ENCODE measurements at places on chromosomes 13 and 19.

DNA sequence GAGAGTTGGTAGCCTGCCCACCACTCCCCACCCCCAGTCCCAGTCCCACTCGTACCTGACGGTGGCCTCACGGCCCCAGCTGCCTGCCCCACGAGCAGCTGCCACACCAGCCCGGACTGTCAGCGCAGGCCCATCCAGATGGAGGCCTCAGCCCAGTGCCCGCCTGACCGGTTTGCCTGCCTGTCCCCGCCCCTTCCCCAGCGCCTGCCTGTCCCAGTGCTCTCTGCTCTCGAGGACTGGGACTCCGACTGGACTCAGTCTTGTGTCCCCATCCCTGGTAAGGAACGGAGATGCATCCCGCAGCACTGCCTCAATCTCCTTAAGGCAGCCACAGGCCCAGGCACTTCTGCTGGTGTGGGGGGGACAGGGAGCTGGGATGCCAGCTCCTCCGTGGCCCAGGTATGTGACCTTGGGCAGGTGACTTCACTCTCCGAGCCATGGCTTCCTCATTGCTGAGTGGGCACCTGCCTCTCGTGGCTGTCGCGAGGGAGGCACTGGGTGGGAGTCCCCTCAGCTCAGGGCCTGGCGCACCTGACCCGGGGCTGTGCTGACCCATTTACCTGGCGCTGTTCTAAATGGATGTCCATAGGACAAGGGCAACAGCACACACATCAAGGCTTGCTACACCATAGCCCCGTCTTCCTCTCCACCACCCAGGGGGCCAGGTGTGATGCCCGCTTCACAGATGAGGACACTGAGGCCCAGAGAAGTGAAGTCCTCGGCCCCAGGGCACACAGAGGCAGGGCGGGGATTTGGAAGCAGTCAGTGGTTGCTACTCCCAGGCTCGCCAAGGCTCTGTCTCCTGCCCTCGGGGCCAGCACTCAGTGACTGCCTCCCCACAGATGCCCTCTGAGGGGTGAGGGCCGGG, at the start of gene NKPD1:
NKPD1 (minus strand) TSS at position 113 of the 868 bp plus-strand sequence. CDS start 832 bp downstream, outside the sequence.
- no peak for DNase-seq

GRCh38 chr19:6288737-6289136, 9.0 kb upstream of the MLLT1 start:
- DNase-seq: no peak

GRCh38 chr19:34676697-34677385, at the start of gene SCGB2B2:
Gene SCGB2B2 (minus strand): TSS chr19:34677159. CDS start chr19:34594563, 82,596 bp downstream.
- DNase-seq: peak; percentile 96

- no peak for DNase-seq
These were observed 44.7 kb upstream of the TFDP1 start for GRCh38 chr13:113539822-113540221.

GRCh38 chr19:10520652-10521318, 3.5 kb upstream of the S1PR5 start:
- DNase-seq: no peak

GRCh38 chr19:4676955-4677731, 7.0 kb upstream of the MYDGF start:
- DNase-seq: peak; percentile 45

- DNase-seq: no peak
These were observed 5.7 kb upstream of the ATF5 start for GRCh38 chr19:49923055-49924003.

DNA sequence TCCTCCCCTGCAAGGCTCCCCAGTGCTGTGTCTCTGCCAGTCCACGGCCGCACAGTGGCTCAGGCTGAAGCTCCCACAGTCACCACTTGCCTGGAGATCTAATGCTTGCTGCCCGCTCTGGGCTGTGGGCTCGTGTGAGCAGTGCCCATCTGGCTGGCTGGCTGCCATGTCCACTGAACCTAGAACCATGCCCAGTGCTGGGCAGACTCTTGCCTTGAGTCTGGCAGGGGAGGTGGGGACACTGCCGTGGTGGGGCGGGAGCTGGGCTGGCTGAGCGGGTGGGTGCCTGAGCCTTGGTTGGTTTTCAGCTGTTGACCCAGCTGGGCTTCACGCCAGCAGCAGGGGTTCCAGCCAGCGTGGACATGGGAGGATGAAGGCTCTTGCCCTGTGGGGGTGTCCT, 52.3 kb downstream of the CRTC1 start:
- DNase-seq: no peak

GRCh38 chr13:113843063-113843654, 20.7 kb downstream of the GAS6 start:
- DNase-seq: no peak

DNA sequence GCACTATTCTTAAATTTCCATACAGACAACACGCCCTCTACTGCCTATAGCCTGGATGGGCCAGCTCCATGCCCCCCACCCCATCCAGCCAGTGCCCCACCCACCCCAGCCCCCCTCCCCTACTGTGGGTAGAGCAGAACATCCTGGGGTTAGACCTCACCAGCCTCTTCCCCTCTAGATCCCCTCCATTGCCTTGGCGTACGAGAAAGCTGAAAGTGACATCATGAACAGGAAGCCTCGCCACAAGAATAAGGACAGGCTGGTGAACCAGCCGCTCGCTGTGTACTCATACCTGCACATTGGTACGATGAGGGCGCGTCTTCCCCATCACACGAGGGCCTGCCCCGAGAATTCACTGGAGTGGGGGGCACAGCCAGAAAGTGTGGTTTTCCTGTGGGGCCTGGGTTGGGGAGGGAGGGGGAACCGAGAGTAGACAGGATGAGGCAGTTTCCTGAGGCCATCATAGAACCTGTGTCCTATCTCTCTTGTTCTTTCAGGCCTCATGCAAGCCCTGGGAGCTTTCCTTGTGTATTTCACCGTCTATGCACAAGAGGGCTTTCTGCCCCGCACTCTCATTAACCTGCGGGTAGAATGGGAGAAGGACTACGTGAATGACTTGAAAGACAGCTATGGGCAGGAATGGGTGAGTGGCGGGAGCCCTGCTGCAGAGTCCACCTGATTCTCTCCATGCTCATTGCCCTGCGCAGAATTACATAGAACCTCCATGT, 29.1 kb downstream of the ATP12A start:
- DNase-seq: no peak

GRCh38 chr19:3073159-3073563, 10.9 kb upstream of the TLE5 start:
- peak; percentile 96 for DNase-seq

- no peak for DNase-seq
These were observed 75.4 kb upstream of the ARHGEF7 start for GRCh38 chr13:111039735-111040134.

- no peak for DNase-seq
These were observed at the start of gene ELSPBP1 for GRCh38 chr19:47994209-47994802. Gene ELSPBP1 (plus strand): TSS chr19:47994632. CDS start chr19:48008668, 14,036 bp downstream.

- DNase-seq: no peak
These were observed 40.0 kb upstream of the GJB6 start for GRCh38 chr13:20272104-20272503.

GRCh38 chr13:33261387-33262061, 24.0 kb downstream of the STARD13 start:
- no peak for DNase-seq

DNA sequence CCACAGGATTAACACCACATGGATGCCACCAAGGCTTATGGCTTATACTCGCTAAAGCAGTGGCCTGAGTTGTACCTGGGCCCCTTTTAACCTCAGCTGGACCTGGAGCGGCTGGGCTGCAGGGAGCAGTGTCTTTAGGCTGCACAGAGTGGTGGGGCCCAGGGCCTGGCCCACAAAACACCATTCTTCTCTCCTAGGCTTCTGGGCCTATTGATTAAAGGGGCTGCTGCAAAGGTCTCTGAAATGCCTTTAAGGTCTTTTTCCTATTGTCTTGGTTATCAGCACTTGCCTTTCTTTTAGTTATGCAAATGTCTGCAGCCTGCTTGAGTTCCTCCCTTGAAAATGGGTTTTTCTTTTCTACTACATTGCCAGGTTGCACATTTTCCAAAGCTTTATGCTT, 973.9 kb upstream of the PRR20A start:
- DNase-seq: no peak

- DNase-seq: no peak
These were observed 2.9 kb downstream of the SOX1 start for GRCh38 chr13:112069845-112070251.

DNA sequence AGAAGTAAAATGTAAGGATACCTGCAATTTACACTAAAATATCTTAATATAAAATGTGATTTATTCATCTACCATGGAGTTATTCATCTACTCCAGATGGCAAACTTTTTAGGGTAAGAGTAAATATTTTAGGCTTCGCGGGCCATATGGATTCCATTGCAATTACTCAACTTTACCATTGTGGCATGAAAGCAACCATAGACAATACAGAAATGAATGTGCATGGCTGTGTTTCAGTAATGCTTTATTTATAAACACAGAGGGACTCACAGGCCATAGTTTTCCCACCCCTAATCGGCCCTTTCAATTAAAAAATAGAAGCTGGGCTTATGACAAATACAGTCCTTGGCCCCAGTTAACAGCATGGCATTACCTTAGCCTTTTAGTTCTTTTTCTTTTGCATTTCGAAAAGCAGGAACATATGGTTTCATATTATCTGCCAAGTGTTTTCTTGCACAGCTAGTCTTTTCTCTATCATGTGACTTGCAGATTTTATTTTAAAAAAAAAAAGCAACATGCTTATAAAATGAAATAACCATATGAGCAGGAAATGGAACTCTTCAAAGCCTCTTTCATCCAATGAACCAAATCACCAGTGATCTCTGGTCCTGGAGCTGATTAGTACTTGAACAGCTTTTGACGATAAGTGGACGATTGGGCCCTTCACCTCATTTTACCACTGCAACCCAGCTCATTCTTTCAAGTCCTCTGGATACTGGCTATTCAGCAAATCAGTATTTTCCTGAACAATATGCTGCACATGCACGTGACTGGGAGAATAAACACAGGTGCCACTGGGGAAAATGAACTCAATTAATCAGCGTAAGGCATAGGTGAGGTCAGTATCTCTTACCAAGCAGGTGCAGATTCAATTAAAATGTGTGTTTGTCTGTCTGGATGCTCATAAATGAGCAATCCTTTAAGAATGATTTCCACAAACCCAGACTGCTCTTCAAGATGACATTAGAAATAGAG, 63.9 kb downstream of the LHFPL6 start:
- DNase-seq: peak; percentile 91

DNA sequence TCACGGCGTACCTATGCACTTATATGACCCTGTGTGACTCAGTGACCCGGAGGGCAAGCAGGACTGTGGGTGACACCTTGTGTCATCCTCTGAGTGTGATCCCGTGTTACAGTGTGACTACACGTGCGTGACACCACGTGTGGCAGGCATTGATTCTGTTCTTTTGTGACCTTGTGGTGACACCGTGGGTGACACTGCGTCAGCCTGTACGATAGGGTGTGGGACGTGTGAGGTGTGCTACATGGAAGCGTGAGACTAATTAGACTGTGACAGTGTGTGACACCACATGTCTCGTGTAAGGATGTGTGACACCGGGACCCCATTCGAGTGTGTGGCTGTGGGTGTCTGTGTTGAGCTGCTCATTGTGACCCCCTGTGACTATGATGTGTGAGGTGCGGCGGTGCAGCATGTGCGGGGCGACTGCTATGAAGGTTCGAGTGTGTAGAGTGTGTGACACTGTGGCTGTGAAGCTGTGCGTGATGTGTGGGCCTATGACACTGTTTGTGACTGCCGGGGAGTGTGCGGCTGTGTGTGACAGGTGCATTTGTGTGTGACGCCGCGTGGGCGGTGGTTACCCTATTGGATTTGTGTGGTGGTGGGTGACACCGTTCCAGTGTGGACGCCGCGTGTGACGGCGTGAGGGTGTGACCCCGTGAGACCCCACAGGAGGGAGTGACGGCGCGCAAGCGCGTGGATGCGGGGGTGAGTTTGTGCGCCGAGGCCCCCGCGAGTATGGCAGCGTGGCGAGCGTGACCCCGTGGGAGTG, 399 bp upstream of the SPTBN4 start:
- DNase-seq: no peak

GRCh38 chr19:29942404-29943261, 594 bp downstream of the URI1 start:
- no peak for DNase-seq

DNA sequence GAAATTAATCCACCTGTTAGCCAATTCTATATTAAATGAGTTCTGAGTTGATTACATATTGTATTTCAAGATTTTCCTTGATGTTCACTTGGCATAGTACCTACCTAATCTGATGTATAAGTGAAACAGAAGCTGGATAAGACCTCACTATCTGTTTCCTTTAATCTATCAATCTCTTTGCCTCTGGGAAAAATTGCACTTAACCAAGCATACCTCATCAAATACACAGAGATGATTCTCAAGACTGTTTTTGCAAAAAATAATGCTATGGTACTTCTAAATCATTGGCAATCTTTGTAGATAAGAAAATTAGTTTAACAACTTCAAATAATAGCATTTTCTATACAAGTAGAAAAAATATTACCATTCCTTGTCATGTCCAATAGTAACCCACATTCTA, 55.2 kb downstream of the SERPINE3 start:
- no peak for DNase-seq

GRCh38 chr13:93505104-93505952, 278.7 kb downstream of the GPC6 start:
- no peak for DNase-seq

DNA sequence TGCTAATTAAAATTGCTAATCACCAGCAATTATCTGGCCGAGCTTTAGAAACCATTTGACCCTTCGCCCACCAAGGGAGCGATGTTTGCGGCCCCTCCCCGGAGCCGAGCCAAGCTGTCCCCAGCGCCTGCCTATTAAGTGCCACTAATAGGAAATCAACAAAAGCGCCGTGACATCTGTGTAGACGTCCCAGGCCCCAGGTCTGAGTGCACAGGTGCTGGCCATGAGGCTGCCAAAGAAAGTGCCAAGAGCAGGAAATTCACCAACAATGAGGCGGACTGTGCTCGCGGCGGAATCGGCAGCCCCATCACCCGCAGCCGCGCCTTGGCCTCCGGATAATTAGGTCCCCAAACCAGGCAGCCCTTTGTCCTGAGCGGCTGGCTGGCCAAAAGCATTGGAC, 44.5 kb upstream of the SPACA7 start:
- no peak for DNase-seq

DNA sequence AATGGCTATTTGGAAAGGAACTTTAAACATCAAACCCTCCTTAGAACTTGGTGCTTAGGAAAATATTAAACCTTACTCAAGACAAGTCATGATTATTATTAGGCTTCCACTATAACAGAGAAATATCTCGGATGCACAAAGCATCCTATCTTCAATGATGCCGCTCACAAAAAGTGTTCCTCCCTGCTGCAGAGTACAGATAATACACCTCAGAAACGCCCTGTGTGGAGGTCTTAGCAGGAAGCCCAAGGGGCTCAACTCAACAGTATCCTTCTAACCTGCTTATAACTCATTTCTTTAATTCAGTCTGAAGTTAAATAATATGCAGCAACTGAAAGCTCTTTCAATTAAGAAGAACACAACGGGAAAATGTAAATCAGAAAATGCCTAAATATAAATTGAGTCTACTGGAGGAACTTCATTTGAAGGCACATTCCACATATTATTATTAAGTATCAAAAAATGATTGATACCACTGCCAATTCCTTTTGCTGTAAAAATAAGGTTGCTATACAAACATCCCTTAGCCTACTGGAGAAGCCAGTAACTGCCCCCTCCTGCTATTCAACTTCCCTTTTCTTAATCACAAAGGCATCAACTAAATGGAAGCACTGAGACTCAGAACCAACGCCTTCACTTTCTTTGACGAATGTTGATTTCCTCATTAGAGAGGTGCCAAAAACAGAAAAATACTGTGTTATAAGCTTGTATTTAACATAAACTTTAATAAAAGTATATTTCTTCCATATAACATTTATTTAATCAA, 12.0 kb downstream of the ELF1 start:
- DNase-seq: no peak

- no peak for DNase-seq
These were observed 645 bp downstream of the UBL3 start for GRCh38 chr13:29849731-29850212.

GRCh38 chr19:42423462-42424344, 3.5 kb downstream of the LIPE start:
- no peak for DNase-seq

All from NCI-H1694 treated with DMSO at 0.1 percent for 48 hours (cell line).